ENCODE measurements at places on chromosomes 5 and 9. TPM values are rescaled to one million over a fixed set of nuclear protein-coding genes. Genes with fewer than 3 reads are reported as not detected.

DNA sequence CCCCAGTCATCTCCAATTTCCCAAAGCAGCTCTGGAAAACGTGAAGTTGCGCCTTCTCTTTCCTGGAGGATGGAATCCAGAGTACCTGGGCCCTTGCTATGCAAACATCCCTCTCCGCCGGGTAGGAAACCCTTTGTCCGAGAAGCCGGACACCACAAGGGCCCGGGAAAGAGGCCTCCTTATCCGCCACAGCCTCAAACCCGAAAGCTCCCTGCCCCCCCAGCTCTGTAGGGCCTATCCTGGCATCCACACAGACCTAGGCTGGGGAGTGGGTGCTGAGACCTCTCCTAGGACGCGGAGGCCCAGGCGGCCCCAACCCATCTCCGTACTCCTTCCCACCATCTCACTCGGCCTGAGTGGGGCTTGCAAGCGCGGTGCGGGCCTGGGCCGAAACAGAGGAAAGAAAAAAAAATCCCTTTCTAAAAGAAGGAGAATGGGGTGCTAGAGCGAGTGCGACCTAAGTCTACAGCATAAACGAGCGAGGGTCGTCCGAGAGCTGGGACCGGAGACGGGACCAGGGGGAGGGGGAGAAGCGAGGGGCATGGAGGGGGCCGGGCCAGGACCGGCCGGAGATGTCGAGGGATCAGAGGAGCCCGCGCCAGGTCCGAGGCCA lies 624 bp downstream of the FBXW11 start:
- peak; percentile 67 for DNase-seq

- no peak for DNase-seq
Measured at GRCh38 chr9:94787266-94787665, 60.8 kb downstream of the AOPEP start.

The RLN2 gene
- 0.66 TPM for total RNA-seq

GRCh38 chr9:134501761-134502265 lies 139.8 kb upstream of the COL5A1 start:
- DNase-seq: no peak

The NDFIP1 gene
- total RNA-seq: 86.0 TPM

The MYMK gene
- total RNA-seq: not detected

The NOL6 gene
- 14.5 TPM for total RNA-seq

- DNase-seq: no peak
Measured at GRCh38 chr5:171595801-171596231, 176.4 kb downstream of the FGF18 start.

DNA sequence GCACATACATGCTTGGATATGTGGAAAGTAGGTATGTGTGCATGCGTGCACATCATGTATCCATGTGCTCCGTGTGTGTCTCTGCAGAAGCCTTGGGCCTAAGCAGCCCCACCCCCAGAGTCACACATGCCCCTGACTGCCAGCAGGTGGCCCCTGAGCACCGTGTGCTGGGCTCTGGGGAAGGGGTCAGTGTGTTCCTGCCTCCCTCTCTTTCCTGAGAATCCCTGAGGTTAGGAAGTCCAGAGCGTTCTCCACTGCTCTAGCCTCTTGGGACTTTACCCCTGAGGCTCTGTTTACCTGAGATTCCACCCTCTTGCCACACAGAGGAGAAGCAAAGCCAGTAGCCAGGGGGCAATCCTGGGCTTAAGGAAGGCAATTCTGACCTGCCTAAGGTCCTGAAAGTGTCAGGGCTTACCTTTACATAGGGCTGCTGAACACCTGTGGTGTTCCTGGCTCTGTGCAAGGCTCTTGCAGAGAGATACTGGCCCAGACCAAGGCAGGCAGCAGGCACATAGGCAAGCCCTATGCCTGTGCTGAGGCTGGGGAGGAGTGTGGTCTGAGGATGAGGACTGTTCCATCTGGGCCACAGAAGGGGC lies 207.3 kb downstream of the TMEM38B start:
- peak; percentile 30 for DNase-seq

DNA sequence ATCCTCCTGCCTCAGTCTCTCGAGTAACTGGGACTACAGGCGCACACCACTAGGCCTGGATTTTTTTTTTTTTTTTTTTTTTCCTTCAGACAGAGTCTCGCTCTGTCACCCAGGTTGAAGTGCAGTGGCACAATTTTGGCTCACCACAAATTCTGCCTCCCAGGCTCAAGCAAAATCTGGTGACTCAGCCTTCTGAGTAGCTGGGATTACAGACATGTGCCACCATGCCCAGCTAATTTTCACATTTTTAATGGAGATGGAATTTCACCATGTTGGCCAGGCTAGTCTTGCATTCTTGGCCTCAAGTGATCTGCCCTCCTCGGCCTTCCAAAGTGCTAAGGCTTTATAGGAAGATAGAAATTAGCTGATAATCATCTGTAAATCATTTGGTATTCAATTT lies 43.9 kb downstream of the NSA2 start:
- DNase-seq: no peak

The TAS2R1 gene
- total RNA-seq: 0.94 TPM

- no peak for DNase-seq
Measured at GRCh38 chr9:34131571-34131970, 5.1 kb upstream of the DCAF12 start.

- DNase-seq: no peak
Measured at GRCh38 chr9:133727277-133727875, 10.8 kb downstream of the SARDH start.

DNA sequence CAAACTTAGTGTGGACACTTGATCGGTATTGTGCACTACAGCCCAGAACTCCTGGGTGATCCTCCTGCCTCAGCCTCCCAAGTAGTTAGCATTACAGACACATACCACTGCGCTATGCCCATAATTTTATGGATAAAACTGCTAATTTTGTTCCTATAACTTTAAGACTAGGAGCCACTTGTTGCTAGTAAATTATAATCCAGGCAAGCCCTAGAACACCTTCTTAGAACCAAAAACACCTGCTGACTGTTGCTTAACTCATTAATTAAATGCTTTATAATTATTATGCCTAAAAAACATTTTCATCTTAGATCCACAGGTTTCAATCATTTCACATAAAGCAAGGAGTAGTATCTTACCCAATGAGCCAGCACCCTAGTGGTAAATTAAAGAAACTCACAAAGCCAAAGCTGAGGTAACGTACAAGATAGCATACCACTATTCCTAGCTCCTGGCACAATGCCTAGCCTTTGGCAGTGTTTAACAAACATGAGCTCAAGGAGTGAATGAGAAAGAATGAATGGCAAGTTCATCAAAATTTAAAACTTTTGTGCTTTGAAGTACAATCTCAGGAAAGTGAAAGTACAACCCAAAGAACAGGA lies 5.4 kb downstream of the MRPS27 start:
- DNase-seq: no peak

DNA sequence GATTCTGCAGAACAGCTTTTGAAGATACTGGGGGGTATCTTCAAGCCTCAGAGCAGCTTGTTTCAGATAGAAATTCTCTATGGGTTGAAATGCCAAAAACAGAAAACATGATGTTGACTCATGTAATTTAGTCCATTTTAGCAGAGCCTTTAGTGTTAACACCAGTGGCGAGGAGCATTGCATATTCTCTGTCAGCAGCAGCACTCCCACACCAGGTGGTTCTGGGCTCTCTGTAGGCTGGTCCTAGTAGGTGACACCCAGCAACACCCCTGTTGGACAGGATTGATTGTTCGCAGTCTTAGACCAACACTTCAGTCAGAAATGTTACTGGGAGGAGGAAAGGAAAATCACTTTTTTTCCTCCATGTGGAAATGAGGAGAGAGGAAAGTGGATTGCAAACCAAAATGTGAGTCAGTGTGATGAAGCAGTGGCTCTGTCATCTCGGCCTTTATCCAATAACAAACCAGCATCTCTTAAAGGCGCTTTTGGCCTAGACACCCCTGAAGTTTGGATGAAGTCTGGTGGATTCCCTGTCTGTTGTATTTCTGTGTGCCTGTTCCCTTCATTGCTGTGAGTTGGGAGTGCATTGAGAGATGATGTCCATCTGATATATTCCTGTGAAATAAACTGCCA lies 16.8 kb downstream of the SLC46A2 start:
- DNase-seq: no peak

DNA sequence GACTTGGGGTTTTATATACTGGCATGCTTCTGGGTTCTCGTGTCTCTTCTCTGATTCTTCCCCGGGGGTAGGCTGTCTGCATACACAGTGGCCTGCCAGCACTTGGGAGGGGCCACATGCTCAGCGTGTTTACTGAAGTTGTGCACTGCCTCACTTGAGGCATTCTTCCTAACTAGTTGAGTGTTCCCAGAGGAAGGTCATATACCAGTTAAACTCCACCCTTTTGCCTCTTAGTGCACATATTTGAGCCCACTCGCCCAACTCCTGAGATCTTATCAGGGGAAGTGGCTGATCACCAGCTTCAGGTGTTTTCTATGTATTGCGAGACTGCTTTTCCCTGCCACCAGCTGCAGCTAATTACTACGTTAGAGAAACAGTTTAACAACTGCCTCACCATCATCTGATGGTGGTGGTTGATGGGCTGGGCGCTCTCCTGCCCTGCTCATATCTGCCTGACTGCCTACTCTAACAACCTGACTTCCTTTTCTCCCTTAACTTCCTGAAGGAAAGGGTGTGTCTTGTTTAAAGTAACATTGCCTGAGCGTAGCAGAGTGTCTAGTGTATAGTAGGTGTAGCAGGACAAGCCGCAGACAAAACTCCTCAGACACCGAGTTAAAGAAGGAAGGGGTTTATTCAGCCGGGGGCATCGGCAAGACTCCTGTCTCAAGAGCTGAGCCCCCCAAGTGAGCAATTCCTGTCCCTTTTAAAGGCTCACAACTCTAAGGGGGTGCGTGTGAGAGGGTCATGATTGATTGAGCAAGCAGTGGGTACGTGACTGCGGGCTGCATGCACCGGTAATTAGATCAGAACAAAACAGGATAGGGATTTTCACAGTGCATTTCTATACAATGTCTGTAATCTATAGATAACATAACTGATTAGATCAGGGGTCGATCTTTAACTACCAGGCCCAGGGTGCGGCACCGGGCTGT lies 60.1 kb upstream of the CLINT1 start:
- DNase-seq: no peak

DNA sequence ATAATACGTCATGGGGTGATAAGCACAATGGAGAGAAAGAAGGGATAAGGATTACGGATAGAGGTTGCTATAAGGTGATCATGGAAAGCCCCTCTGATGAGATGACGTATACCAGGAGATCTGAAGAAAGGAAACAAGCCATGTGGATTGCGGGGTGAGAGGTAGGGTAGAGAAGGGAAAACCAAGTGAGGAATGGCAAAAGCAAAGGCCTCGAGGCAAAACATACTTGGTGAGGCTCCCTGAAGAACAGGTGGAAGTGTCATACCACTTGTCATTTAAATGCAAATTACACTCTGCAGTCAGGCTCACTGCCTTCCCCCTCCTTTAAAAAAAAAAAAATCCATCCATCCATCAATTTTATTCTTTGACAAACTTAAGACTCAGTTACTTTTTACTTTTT lies 420.8 kb downstream of the RAB3C start:
- DNase-seq: no peak

DNA sequence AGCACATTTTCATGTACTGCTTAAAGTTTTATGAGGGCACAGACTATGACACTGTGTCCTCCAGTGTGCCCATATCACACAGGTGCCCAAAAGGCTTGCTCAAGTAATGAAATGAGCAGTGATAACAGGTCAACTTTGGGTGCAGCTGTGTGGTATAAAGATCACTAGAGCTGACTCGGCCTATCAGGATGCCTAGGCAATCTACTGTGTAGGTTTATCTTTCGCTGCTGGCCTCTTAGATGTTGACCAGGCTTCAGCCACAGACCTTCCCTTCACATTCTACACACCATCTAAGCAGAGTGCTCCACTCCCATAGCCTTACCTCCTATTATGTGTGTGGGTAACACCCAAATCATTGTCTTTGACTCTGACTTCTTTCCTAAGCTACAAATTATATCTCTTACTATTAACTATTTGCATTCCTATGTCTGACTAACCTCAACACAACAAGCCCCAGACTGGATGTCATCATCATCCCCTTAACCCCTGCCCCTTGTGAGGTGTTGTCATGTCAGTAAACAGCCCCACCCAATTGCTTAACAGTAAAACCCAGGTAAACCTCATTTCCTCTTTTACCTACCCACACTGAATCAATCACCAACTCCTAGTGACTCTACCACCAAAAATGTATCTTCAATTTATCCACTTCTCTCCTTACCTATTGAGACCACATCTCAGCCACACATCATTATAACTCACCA lies 2.5 kb downstream of the SREK1IP1 start:
- no peak for DNase-seq

The HTR1A gene
- total RNA-seq: 0.99 TPM

- no peak for DNase-seq
Measured at GRCh38 chr5:168736281-168736831, 157.2 kb upstream of the PANK3 start.

The TARS1 gene
- total RNA-seq: 101 TPM

GRCh38 chr5:98497418-98497817 lies 276.0 kb upstream of the RGMB start:
- no peak for DNase-seq

GRCh38 chr9:80928697-80929096 lies 760.6 kb downstream of the TLE1 start:
- DNase-seq: no peak

DNA sequence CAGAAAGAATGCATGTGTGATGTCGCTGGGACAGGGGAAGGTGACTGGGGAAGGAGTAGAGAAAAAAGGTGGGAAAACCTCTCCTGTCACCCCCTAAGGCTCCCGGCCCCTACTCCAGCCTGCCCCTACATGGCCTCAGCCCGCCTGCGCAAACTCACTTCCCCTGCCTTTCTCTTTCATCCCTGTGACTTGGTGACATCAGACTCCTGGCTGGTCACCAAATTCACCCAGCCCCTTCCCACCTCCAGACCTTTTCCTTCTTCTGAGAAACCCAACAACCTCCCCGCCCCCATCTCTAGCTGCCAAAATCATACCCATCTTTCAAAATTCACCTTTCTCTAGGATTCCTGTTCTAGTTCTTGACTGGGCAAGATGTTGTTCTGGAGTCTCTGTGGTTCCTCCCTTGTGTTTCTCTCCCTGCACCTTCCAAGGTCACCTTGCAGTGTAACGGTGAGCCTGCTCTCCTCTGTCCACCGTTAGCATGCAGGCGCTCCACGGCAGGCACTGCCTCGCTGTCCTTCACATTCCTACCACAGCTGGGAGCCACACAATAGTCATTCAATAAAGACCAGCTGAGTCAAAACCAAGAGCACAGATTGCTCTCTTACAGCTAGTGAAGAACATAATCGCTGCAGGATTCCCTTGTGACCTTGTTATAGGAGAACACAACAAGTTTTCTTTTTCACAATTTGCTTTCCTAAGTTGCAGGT lies 134.5 kb downstream of the FANCC start:
- peak; percentile 43 for DNase-seq

DNA sequence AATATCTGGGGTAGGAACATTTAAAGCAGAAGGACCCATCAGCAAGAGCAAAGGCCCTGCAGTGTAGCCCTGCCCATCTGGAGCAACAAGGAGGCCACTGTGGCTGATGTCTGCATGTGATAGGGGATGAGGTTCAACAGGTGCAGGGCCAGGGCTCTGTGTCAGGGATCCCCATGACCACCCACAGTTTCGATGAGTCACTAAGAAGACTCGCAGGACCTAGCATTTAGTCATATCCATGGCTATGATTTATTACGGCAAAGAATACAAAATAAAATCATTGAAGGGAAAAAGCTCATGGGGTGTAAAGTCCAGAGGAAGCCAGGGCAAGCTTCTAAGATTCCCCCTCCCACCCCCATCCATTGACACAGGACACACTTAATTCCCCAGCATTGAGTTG lies 188.6 kb downstream of the ADGRV1 start:
- DNase-seq: no peak

- no peak for DNase-seq
Measured at GRCh38 chr9:136587145-136587943, 41.5 kb upstream of the NOTCH1 start.

The FLT4 gene
- 3.9 TPM for total RNA-seq

GRCh38 chr5:176744584-176744965 lies 65.8 kb upstream of the UNC5A start:
- DNase-seq: peak; percentile 73

The NRG2 gene
- total RNA-seq: 2.4 TPM

Measured in spinal cord (tissue), 10 donors.